ENCODE measurements at places on chromosomes 2 and 18. TPM values are rescaled to one million over a fixed set of nuclear protein-coding genes. Genes with fewer than 3 reads are reported as not detected.

GRCh38 chr2:234241656-234242458, 191.4 kb downstream of the SPP2 start:
- DNase-seq: no peak

DNA sequence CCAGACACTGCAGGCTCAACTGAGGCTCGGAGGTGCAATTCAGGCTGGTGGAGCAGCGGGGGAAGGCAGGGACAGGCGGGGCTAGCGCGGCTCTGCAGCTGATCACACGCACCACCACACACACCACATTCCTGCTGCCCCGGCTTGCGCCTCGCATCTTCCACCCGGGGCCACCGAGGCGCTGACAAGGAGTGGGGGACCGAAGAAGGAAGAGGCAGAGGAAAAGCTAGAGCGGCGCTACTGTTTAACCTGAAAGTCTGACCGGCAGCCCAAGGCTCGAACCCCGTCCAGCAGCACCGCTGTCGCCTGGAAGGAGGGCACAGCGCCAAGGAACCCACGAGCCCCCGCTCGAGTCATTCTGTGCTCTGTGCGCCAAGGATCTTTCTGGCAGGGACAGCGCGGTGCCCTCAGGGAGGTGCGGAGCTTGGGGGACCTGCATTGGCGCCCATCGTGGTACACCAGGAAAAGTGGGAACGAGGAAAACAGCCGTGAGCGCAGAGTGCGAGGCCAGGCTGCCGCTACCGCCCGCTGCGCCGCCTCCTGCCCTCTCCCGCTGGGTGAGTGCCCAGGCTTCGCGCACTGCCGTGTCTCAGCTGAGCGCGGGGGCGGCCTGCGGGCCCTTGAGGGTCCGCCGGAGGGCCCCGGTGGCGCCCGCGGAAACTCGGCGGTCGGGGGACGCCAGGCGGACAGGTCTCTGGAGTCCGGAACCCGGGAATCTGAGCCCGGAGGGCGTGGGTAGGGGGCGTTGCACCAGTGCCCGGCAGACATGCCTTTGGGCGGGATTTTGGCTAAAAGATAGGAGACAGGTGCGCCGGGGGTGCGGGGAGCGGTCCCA, 860 bp upstream of the KCNJ3 start:
- no peak for DNase-seq

GRCh38 chr2:71826299-71826698, 321.4 kb downstream of the CYP26B1 start:
- no peak for DNase-seq

The UPP2 gene
- 0.56 TPM for polyA plus RNA-seq

- no peak for DNase-seq
Observed at GRCh38 chr2:240745962-240746361, 54.3 kb downstream of the AQP12A start.

The MATN3 gene
- polyA plus RNA-seq: 12.3 TPM

The TACR1 gene
- polyA plus RNA-seq: 1.6 TPM

GRCh38 chr18:42649331-42650035, 466.0 kb downstream of the RIT2 start:
- DNase-seq: no peak

DNA sequence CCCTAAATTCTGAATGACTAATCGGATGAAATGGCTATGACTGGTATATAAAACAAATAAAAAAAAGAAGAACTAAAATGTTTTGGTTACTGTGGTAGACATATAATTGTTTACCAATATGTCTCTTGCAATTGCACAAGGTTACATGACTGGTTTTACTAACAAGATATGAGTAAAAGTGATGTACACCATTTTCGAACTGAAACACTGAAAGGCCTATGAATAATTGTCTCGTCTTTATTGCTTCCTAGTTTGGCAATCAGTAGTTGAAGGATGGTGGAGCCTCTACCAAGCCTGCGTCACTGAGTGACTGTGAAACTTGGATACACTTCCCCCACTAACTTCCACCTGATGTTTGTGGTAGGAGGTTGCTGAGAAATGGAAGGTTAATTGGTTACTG, 16.5 kb downstream of the CDH19 start:
- DNase-seq: no peak

DNA sequence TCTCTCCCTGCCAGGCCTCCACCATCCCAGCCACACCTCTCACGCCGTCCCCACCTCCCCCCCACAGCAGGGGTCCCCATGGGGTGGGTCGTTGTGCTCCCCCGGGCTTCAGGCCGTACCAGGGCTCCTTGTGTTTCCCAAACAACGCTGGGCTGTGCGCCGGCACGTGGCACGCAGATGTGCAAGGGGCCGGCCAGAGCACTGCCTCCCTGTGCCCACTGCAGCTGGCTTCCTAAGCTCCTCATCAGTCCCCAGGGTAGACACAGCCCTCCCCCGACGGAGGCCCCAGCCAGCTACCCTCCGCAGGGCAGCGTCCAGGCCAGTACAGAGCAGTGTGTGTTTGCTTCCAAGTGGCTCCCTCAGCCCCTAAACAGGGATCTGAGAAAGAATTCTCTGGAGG, 34.0 kb downstream of the BIN1 start:
- no peak for DNase-seq

DNA sequence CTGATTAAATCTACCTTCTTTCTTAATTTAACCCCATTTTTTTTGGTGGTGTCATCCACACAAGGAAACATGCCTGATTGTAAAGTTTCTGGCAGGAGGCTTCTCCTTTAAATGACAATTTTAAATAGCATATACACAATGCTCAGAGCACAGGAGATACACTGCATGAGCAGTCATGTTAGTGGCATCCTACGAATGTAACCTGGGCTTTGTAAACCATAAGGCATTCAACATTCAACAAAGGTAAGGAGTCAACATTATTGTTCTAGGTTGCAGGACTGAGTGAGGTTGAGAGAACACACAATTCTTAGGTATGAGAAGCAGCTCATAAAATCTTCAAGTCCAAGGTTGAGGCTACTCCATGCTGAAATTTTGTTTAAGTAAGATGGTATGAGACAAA, 266.6 kb upstream of the SIX2 start:
- DNase-seq: no peak

DNA sequence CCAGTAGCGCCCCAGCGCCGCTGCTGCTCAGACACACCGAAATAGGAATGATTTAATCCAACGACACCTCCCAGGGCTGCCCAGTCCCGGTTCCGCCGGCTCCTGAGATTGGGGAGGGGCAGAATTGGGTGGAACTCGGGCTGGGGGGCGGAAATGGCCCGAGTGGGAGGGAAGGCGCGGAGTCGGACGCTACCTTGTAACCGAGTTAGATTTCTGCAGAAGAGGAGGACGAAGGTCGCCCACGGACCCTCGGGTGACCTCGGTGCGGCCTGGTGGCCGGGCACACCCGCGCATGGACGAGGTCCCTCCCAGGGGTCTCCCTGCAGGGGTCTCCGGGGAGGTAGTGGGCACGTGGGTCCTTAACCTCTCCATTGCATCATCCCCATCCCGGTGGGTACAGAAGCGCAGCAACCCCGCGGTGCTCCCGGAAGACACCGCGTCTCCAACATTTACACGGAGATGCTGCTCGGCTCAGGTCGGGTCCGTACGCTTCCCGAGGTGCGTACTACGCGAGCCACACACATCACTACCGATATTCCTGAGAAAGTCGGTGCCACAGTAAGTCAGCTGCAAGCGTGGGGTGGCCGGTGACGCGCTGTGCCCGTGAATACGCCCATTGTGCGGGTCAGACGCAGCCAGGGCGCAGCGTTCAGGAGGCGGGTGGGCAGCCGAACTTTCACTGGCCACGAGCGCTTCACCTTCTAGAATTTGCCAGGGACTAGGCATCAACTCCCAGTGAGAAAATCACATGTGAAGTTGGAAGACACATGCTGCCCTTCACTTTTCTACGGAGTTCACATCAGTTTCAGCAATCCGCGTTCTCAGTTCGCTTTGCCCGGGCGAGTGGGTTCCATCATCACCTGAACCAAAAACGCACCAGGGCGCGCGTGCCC, 3.0 kb downstream of the ZNF516 start:
- DNase-seq: peak; percentile 52

The SERPINB2 gene
- 0.24 TPM for polyA plus RNA-seq

DNA sequence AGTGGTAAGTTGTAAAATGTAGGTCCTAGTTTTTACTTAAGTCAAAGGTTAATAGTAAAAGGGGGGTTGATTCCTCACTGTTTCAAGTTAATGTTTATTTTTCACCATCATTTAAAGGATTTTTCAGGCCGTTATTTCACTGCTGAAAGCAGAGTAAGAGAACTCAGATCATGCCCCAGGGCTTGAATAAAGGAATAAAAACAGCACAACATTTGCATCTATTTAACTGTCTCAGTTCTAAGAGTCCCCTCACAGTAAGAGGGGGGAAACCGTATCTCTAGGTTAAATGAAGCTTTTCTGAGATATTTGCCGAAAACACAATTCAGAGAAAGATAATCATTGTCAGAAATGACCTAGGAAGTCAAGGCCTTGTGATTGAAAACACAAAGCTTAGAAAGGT, 138.2 kb upstream of the KCTD1 start:
- DNase-seq: no peak

The AKAIN1 gene
- polyA plus RNA-seq: not detected

The ANKRD29 gene
- 57.7 TPM for polyA plus RNA-seq

The ABCG5 gene
- 0.35 TPM for polyA plus RNA-seq

DNA sequence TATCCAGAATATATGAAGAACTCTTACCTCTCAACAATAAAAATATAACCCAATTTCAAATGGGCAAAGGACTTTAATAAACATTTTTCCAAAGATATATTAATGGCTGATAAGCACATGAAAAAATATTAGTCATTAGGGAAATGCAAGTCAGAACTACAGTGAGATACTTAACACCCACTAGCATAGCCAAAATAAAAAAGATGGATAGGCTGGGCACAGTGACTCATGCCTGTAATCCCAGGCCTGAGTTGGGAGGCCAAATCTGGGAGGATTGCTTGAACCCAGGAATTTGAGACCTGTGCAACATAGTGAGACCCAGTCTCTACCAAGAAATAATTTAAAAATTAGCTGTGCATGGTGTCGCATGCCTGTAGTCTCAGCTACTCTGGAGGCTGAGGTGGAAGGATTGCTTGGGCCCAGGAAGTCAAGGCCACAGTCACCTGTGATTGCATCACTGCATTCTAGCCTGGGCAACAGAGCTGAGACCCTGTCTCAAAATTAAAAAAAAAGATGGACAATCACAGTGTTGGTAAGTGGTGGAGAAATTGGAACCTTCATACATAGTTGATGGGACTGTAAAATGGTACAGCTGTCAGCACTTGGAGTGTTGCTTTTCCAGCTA, 25.1 kb downstream of the MARCHF7 start:
- no peak for DNase-seq

The ABCG8 gene
- 0.41 TPM for polyA plus RNA-seq

DNA sequence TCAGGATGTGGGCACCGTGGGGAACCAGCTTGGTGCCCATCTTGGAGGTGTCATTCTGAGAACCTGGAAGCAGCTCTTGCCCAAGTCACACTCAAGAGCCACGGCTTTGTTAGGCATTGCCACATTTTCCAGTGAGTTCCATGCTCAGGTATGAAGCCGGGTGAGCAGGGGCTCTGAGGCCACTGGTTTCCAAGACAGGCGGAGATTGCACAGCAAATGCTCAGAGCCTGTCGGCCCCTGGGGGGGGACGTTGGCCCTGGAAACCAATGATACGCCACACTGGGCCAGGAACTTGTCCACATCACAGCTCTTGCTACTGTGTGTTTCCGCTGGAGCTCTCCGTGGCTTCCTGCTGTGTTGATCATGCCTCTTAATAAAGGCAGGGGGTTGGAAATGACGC, 52.5 kb upstream of the SALL3 start:
- no peak for DNase-seq

- no peak for DNase-seq
Observed at GRCh38 chr2:36178384-36178783, 177.2 kb upstream of the CRIM1 start.

- DNase-seq: no peak
Observed at GRCh38 chr18:499776-500631, 497 bp downstream of the COLEC12 start.

DNA sequence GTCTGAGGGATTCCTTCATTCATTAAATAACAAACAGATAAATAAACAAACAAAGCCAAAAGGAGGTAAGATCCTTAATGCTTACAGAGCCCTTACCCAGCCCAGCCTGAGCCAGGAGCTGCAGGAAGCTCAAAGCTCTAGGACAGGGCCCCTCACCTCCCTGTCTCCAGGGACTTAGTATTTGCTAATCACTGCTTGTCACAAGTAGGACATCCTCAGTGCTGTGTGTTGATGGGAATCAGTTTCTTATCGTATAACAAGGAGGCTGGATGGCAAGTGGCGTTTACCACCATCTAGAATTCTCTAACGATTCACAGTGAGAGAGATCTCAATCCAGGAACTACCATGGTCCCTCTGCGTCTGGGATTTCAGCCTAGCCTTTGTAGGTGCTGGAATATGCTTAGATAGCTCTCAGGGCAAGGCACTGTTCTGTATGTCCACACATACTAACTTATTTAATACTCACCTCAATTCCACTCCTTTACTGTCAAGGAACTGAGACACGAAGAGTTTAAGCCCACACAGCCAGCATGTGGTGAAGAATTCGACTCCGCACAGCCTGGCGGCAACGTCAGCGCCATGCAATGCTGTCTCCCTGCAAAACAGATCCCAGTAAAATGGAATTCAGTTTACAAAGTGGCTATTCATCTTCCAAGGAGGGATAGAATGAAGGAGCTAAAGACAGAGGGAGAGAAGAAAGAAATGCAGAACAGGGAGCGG, 164.8 kb downstream of the MYCN start:
- DNase-seq: no peak

GRCh38 chr2:215664847-215665525, 229.1 kb upstream of the FN1 start:
- DNase-seq: no peak

The CFAP65 gene
- polyA plus RNA-seq: 0.60 TPM

GRCh38 chr2:101234169-101234938, 18.3 kb upstream of the CNOT11 start:
- DNase-seq: no peak

DNA sequence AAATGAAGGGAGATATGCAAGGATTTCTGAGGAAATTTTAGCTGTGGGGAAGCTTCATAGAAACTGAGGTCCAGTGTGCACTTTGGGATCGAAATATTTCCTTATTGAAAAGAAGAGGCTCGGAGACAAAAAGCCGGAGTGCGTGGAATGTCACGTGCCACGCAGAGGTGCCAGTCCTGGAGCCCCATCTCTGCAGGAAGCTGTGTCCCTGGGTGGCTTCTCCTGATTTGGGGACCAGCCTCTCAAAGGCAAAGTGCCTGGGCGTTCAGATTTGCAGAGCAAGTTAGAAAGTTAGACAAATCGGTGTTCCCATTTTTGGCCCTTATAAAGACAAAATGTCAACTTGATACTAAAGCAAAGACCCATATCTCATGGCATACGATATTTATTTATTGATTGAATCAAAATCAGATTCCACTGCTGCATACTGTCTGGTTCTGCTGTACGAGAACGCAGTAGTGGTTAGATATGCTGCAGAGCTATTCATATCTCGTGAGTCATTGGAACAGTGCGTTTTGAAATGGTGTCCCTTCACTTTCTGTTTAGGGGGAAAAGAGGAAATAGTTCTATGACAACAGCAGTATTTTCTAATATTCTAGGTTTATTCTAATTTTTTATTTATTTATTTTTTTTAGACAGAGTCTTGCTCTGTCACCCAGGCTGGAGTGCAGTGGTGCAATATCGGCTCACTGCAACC, 9.1 kb upstream of the ATG16L1 start:
- DNase-seq: no peak

Data from right lung (tissue), 10 donors.